Suppressor macrophage treated with lipopolysaccharide for 1 hour (primary cell): ENCODE measurements at places on chromosomes 5 and 9.

- DNase-seq: no peak
Measured at GRCh38 chr5:7329141-7329540, 66.8 kb upstream of the ADCY2 start.

DNA sequence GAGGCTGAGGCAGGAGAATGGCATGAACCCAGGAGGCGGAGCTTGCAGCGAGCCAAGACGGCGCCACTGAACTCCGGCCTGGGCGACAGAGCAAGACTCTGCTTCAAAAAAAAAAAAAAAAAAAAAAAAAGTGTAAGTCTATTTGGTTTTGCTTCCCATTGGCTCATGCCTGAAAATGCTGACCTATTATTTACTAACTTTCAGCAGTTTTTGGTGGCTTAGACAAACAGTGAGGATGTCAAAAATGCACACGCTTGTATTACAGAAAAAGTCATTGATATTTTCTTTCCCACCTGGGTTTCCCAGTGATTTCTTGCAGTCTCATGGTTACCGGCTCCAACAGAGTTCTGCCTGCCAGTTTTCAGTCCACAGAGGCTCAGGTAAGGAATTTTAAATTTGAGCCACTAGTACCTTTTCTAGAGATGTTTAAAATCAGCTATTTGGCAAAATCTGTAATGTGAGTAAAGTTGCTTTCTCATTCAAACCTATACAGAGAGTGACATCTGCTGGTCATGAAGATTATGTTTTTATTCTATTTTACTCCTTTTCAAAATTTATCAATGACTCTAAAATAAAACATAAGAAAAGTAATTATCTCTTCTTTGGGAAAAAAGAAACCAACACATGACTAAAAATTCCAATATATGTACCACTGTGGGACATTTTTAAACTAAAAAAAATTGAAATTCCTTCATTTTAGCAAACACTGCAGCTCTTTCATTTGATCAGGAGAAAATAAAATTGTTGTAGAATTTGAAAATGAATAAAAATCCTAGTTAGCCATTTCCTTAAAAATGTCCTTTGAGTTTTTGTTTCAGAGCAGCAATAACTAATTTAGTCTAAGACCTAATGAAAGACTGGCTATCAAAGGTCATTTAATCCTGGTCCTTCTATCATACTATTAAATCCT is 8.8 kb downstream of the FAM200C start:
- DNase-seq: peak; percentile 44

GRCh38 chr5:132860742-132861141 is 5.5 kb downstream of the GDF9 start:
- no peak for DNase-seq

GRCh38 chr5:100434815-100435214 is 100.4 kb upstream of the FAM174A start:
- no peak for DNase-seq

- DNase-seq: no peak
Measured at GRCh38 chr9:37542895-37543294, 33.3 kb downstream of the FBXO10 start.

- no peak for DNase-seq
Measured at GRCh38 chr5:110053824-110054223, 364.1 kb downstream of the MAN2A1 start.

GRCh38 chr5:168992687-168993086 is 308.3 kb downstream of the SLIT3 start:
- DNase-seq: no peak

- DNase-seq: peak; percentile 60
Measured at GRCh38 chr5:143506836-143507552, 103.5 kb upstream of the NR3C1 start.

DNA sequence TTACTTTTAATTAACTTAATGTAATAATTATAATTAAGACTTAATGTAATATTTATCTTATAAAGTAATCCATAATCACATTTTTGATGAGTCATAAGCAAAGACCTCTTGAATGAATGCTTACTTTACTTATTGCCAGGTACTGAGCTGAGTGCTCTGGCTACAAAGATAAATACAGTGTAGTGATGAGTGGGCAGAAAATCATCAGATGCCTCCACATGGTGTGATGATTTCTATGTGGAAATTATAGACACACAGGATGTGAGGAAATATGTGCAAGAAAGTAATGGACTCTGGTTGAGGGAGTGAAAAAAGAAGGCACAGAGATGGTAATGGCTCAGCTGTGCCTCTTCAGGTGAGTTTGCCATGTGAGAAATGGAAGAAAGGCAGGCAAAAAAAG is 422.6 kb upstream of the CD180 start:
- DNase-seq: no peak

DNA sequence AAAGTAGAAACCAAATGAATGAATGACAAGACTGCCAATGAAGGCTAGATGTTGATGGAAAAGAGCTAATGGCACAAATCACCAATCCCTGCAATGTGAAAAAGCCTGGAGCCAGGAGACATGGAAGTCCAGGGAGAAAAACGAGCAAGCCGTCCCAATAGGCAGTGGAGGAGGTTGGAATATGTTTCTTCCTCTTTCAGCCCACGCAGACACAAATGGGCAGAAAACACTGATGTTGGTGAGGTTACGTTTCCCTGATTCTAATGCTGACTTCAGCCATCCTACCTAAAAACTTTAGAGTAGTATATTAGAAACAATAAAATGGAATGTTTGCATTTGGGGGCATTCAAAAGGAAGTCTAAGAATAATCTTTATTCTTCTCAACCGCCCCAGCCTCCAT is 23.9 kb upstream of the KIF2A start:
- peak; percentile 50 for DNase-seq

GRCh38 chr5:145283141-145283810 is 551.9 kb downstream of the PRELID2 start:
- DNase-seq: no peak

DNA sequence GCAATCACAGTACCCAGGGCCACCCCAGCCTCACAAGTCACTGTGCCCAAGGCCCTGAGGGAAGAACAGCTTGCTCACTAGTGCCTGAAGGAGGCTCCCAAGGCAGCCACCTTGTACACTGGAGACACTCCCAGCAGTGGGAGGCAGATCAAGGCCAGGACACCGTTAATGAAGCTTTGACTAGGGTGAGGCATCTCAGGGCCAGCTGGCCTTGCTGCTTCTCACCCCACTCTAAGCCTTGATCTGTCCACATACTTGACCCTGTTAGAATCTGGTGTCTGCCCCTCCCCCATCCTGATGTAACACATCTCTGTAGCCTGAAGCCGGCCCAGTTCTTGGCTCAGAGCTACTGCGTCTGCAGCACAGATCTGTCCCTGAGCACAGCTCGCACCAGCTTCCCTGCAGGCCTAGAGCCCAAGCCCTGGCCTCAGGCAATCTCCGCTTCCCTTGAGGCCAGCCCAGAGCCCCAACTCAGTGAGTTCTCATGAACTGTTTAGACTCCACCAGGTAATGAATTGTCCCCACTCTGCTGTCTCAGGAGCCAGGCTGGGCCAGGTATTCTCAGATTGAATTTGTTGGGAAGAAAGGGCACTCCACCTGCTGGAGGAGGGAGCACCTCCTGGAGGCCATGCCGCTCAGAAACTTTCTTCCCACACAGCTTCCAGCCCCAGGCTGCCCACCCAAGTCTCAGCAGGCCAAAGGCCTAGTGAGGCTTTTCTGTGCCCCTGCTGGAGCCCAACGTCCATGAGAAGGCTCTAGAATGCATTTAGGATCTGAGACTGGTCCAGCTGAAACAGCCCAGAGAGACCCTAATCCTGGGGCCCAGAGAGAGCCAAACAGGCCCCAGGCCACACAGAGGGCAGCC is 13.4 kb upstream of the JADE2 start:
- DNase-seq: no peak

GRCh38 chr5:137619191-137619870 is 116.6 kb downstream of the KLHL3 start:
- no peak for DNase-seq

GRCh38 chr9:129289883-129290282 is 111.8 kb upstream of the IER5L start:
- no peak for DNase-seq

- DNase-seq: no peak
Measured at GRCh38 chr5:76196457-76196856, 113.3 kb downstream of the SV2C start.

GRCh38 chr5:40464511-40464910 is 215.2 kb upstream of the PTGER4 start:
- no peak for DNase-seq

- no peak for DNase-seq
Measured at GRCh38 chr5:38060354-38060753, 198.0 kb upstream of the EGFLAM start.

- no peak for DNase-seq
Measured at GRCh38 chr5:15566306-15566705, 66.3 kb downstream of the FBXL7 start.

DNA sequence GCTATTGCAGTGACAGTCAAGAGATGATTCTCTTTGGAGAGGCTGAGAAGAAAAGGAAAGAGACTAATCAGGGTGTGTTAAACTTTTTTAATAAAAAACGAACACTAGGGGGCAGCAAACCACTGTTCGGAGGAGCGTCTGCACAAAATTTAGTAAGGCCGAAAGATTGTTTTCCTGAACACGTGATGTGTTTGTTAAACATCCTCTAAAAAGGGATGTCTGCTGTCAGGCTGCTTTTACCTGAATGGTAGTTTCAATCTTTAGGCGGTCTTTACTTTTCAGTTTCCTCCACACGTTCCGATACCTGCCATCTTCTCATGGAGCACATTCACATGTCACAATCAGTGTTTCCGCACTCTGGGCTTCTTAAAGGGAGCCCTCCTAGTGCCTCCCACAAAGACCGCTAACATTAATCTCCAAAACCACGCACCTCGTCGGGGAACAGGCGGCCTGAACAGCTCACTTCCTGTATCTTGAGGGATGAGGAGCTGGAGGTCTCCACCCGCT is 125.2 kb downstream of the GPBP1 start:
- DNase-seq: peak; percentile 88
